GM20000 (cell line): ENCODE measurements at places on chromosomes 12 and 14.

GRCh38 chr12:108811411-108812180 lies 45.8 kb downstream of the SSH1 start:
- no peak for DNase-seq

DNA sequence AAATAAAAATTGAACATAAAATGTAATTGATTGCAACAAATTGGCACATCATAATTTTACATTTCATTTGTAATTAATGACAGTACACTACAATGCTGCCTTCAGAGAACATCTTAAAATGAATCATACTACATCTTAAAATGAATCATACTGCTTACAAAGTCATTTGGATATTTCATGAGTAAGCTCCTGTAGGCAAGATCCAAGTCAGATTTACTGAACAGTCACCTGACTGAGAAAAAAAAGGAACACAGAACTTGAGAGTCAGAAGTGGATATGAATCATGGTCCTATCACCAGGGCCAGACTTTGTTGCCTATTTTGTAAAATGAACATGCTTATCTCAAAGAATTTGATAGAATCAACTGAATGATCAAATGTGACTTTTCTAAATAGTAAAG lies 32.7 kb upstream of the FBLN5 start:
- peak; percentile 33 for DNase-seq

GRCh38 chr12:120007272-120007671 lies 18.2 kb downstream of the BICDL1 start:
- DNase-seq, result peak; percentile 32

DNA sequence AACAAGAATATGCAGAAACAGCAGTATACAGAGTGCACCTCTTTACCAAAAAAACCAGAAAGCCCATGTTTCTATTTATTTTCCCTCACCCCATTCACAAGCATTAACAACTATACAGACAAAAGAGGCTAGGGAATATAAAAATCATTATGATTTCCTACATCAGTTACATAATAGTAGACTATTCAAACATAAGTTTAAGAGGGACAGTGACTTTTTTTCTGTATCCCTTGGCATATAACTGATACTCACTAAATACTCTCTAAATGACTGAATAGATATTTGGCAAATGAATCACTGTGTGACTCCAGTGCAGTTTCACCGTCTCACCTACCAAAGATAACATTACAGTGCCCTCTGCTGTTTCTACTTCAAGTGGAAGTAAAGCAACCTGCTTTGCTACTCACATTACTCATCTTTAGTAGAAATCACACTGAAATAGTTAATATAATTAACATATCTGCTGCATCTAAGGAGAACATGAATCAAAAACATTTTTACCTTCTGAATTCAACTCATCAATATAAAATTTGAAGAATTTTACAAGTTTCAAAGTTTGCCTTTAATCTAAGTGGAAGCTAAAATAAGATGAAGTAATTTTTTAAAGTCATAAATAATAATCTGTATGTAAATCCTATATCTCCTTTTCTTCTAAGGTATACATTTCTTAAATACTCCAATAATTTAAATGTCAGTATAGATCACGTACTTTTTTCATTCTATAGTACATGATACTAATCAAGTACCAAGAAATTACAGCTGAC lies 103.8 kb downstream of the OSBPL8 start:
- peak; percentile 50 for DNase-seq

DNA sequence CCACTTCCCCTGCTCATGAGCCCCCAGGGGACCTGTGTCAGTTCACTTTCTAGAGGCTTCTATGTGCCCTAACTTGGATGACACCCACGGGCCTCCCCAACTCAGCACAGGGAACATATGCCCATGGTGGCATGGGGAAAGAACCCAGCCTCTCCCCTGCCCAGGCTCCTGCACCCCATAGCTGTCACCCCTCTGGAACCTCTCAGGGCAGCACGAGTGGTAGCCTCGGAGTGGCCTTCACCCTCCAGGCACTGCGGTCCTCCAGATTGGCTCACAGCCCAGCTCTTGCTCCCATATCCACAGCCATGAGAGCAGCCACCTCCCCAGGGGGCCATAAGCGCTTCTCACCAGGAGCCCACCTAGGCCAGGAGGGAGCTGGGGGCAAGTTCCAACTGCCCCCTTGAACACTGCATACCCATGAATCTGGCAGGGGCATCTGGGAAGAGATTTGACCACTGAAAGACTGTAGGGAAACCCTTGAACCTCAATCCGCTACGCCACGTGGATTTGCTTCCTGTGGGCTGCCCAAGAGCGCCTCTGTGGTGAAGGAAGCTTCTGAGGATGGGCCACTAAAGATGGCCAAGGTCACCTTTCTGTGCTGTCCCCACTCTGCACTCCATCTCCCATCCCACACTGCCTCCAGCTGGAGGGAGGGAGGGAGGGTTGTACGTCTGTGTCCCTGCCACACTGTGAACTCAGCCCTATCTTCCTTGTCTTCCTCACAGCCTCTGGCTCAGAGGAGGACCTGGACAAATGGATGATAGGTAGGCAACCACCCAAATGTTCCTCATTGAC lies 11.9 kb downstream of the PLD4 start:
- peak; percentile 10 for DNase-seq

GRCh38 chr14:102040153-102040552 lies 46.7 kb downstream of the HSP90AA1 start:
- no peak for DNase-seq

DNA sequence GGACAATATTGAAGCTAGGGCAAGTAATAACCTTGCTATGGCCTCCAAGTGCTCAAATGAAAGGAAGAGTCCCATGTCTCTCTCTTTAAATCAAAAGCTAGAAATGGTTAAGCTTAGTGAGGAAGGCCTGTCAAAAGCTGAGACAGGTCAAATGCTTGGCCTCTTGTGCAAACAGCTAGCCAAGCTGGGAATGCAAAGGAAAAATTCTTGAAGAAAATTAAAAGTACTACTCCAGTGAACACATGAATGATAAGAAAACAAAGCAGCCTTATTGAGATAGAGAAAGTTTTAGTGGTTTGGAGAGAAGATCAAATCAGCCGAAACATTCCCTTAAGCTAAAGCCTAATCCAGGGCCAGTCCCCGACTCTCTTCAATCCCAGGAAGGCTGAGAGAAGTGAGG lies 84.1 kb upstream of the PLEKHA5 start:
- no peak for DNase-seq
